ENCODE measurements at places on chromosomes 7 and 10.

GRCh38 chr10:75398692-75399460 lies 2.7 kb downstream of the ZNF503 start:
- no peak for DNase-seq

DNA sequence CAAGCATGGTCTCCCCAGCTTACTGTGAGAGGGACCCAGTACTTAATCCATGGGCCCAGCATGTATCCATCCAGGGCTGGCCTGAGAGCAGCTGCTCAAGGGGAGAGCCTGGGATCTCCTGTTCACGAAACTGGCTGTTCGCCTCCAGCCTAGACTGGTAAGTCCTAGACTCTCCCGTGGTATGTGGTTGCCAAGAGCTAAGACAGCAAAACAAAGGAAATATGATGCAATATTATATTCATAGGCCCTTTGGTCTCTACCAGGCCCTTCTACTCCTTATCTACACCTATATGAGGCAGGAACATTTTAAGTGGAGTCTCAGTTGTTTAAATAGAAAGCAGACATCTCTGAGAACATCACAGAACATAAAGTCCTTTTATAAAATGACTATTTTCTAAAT lies 28.9 kb upstream of the STK17A start:
- no peak for DNase-seq

DNA sequence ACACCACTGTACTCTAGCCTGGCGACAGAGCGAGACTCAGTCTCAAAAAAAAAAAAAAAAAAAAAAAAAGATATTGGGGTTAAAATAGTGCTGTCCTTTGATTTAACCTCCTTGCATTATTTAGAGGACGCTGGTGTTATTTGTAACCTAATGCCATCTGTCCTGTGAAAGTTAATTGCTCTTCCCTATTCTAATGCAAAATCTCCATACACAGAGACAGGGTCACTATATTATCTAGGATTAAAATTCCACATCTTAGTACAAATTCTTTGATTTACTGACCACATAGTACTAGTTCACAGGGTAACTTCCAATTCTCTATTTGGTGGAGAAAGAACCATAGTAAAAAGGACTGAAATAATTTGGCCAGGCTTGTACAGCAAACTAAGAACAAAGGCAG lies 184.2 kb upstream of the STEAP4 start:
- DNase-seq = no peak

DNA sequence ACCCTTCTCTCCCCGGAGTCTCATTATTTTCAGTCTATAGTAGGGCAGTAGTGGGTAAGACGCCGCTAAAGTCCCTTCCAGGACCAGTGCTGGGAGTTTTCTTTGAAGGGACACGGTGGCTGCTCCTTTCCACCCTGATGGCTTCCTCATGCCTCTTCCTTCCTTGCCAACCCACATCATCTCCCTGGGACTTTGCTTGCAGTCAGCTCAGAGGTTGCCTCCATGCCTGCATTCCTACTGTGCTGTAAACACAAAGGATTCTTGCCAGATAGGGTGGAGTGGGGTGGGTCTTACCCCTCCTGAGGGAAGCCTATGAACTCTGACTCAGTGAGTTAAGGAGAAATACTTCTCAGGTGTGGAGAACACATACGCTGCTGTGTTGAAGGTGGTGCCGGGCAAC lies 59.9 kb upstream of the IGFBP3 start:
- DNase-seq = no peak

GRCh38 chr7:116449950-116450349 lies 49.6 kb upstream of the CAV2 start:
- DNase-seq = no peak

- no peak for DNase-seq
Observed at GRCh38 chr10:112585126-112585525, 138.1 kb downstream of the VTI1A start.

- no peak for DNase-seq
Observed at GRCh38 chr10:123560301-123561140, 105.6 kb upstream of the GPR26 start.

GRCh38 chr7:91514591-91514990 lies 250.4 kb downstream of the FZD1 start:
- no peak for DNase-seq

GRCh38 chr10:115321360-115321759 lies 228.2 kb downstream of the ATRNL1 start:
- no peak for DNase-seq

DNA sequence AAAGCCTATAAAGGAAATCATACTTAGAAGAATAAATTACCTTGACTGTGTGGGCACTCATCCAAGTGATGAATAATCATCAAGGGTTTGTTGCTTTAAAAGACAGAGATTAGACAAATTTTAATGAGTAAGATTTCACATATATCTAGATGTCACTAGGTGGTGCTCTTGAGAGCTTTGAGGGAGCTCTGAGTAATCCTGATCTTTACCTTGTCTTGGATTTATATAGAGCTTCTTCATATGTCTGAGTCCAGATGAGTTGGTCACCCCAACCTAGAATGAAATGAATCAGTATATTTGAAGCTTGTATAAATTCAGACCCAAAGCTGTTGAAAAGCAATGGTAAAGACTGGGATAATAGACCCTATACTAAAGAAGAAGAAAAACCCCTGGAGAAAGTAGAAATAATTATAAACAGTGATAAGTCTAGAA lies 3.7 kb downstream of the AGR2 start:
- no peak for DNase-seq

- DNase-seq = no peak
Observed at GRCh38 chr7:123788584-123788983, 39.8 kb upstream of the WASL start.

- DNase-seq = no peak
Observed at GRCh38 chr7:44282601-44283171, 42.7 kb downstream of the CAMK2B start.

- DNase-seq = no peak
Observed at GRCh38 chr10:79241990-79242619, 105.2 kb upstream of the PPIF start.

DNA sequence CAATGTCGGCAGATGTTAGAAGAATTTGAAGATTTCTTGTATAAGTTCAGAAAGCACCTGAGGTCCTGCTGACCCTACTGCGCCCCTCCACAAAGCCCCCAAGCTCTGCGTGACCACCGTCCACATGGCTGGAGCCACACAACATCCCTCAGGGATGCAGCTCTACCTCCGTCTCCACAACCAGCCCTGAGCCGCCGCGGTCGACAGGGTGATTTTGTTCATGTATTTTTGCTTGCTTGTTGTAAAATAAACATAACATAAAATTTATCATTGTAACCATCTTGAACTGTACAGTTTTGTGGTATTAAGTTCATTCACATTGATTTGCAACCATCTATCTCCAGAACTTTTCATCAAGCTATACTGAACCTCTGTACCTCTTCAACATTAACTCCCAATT lies 50.5 kb downstream of the CPXM2 start:
- DNase-seq = no peak

- DNase-seq = no peak
Observed at GRCh38 chr7:5567790-5568189, 144.2 kb upstream of the TNRC18 start.

DNA sequence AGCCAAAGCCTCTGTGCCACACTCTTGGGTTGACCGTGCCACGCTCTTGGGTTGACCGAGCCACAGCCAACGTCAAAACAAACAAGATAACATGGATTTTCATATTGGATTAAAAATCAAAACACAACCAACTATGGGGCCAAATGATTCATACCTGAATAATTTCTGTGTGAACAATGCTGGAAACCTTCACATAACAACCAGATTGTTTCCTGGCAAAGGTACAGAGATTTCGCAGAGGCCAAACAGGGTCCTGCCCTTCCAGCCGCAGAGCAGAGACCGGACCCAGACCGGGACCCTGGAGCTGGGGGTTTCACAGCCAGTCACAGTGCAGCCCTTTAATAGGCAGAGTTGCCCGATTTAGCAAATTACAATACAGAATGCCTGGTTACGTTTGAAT lies 40.5 kb downstream of the ITIH5 start:
- DNase-seq = no peak

GRCh38 chr10:96225119-96225518 lies 46.2 kb downstream of the BLNK start:
- DNase-seq = no peak

- no peak for DNase-seq
Observed at GRCh38 chr10:123492016-123492415, 174.1 kb upstream of the GPR26 start.

- DNase-seq = no peak
Observed at GRCh38 chr7:155676052-155676451, 31.6 kb downstream of the RBM33 start.

DNA sequence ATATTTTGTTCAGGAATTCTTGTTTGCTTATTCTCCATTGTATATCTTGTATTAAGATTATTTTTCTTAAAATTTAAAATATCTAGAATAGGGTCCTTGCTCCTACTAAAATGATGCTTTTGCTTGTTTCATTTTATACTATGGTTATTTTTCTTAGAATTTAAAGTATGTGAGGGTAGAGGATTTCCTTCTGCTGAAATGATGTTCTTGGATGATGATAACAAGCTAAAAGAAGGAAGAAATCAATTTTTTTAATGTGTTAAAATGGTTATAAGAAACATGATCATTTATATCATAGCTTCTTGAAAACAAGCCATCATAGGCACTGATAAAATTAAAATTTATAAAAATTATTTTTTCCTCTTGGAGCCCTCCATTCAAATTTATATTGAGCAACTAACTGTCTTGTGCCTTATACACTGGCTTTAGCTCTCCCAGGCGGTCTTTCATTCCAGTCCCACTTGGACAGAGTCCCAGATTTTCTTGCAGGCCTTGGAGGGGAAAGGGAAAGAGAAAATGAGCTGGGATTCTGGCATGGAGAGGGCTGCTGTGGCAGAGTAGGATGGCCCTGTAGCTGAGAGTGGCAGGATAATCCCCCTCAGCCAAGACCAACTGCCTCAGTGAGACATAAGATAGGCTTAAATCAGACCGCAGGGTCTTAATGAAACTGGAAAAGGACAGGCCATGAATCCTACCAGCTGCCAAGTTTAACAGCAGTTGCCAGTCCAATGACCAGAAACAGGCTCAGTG lies 60.2 kb downstream of the DNAJB9 start:
- DNase-seq = no peak

- no peak for DNase-seq
Observed at GRCh38 chr10:69559525-69559924, 13.7 kb downstream of the NEUROG3 start.

DNA sequence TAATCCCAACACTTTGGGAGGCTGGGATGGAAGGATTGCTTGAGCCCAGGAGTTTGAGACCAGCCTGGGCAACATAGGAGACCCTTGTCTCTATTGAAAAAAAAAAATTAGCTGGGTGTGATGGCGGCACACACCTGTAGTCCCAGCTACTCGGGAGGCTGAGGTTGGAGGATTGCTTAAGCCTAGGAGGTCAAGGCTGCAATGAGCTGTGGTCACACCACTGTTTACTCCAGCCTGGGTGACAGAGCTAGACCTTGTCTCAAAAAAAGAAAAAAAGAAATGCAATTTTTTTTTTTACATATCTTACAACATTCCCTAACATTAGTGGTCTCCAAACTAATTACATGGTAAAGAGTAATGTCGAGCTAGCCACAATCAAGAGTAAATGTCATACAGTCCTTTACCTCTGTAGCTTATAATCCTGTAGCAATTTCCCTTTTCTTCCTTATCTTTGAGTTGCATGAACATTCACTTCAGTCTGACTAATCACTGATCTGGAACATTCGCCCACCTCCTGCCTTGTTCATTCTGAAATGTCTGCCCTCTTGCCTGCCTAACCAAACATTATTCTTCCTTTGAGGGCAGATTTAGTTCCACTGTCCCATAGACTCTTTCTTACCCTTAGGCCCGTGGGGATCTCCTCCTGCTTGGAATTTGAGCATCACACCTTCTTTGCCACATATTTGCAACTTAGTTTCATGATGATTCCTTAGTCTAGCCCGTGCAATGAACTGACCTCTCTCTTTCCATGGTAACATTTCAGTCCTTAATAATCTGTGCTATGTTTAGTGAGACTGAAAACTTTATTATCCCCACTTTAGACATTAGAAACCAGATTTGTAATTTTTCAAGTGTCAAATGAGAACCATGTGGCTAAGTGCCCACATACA lies 4.8 kb upstream of the VCL start:
- no peak for DNase-seq

DNA sequence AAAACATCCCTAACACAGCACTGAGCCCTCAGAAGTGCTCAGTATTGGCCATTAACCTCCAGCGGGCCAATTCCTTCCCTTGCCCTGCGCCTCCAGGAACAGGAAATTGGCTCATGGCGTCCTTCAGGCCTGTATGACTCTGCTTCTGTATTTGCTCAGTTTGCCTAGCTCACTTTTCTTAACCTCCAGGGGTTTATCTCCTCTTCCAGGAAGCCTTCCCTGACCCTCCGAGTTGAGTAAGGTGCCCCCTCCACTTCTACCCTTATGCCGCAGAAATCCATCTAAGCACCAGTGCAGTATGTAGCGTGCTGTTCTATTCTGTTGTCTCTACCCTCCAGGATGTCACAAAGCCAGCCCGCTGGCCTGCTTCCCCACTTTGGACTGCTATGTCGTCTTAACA lies 1.1 kb upstream of the SFXN4 start:
- DNase-seq = no peak

DNA sequence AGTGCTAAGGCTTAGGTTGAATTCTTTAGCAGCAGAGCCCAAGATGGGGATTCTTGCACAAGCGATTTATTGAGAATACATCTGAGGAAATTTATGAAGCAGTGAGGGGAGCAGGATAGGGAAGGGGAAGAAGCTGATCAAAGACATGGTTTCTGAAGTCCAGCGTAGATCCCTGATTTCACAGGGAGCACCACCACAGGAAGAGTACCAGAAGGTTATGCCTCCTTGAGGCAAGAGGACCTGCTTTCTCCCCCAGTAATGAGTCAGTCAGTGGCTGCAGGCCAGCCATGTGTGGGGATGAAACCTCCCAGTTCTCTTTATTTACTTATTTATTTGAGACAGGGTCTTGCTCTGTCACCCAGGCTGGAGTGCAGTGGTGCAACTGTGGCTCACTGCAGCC lies 35.0 kb upstream of the CBLL1 start:
- no peak for DNase-seq

- no peak for DNase-seq
Observed at GRCh38 chr10:76839276-76839675, 798.3 kb downstream of the KCNMA1 start.

- no peak for DNase-seq
Observed at GRCh38 chr7:149196151-149196704, 882 bp downstream of the ZNF282 start.

DNA sequence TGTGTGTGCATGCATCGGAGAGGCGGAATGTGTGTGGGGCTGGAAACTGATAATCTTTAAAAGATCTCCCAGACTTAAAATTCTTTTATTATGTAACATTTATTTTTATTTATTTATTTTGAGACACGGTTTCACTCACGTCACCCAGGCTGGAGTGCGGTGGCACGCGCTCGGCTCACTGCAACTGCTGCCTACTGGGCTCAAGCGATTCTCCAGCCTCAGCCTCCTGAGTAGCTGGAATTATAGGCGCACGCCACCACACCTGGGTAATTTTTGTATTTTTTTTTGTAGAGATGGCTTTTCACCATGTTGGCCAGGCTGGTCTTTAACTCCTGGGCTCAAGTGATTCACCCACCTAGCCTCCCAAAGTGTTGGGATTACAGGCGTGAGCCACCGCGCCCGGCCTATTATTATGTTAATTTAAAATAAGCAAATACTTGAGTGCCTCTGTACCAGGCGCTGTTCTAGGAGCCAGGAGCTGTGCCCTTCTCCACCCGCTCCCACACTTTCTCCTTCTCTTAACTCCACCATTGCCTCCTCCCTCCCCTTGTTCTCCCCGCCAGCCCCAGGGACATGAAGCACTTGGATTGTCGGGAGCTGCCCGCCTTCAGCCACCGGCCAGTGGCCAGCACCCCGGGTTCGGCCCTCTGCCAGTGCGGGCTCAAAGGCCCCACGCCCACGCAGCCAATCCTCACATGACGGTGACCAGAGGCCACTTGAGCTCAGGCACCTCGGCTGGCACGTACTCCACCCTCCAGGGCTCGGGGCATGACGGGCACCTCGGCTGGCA lies 163.6 kb downstream of the DNAJB6 start:
- DNase-seq = no peak

Data from NCI-H1436 treated with DMSO at 0.1 percent for 48 hours (cell line).